ENCODE measurements at places on chromosomes 12 and 14.

DNA sequence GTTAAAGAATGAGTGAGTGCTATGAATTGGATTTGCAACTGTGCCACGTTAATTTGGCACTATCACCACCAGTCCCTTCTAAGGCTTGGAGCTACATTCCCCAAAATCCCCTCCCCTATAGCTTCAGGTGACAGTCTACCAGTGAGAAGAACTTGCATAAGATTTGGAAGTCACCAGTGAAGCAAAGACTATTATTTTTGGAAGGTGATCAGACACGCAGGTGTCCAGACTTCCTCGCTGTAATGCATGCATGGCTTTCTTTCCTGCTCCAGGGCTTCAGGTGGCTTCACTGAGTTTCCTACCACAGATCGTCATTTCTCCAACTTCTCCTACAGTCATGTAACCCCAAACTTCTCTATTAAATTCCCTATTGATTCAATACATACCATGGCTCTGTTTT lies 61.4 kb downstream of the SLC41A2 start:
- DNase-seq = no peak

DNA sequence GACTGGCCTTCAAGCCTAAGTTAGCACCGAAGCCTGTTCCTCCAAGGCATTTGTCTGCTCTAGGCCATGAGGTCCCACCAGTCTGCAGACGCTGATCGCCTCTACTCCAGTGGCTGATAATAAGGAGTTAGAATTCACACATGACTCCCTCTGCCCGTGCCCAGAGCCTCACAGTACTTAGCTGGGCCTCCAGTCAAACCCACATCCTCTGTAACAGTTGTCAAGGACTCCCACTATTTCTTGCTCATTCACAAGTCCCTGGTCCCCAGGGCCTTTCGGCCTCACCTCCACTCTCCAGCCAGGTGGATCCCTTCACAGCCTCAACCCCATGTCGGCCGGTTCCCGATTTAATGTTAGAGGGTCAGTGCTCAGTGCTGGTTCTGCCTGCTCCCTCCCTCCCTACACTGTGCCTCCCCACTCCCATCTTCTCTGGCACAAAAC lies 6.3 kb upstream of the KRT5 start:
- DNase-seq = no peak

GRCh38 chr14:48323665-48324064 lies 648.3 kb upstream of the MDGA2 start:
- no peak for DNase-seq

DNA sequence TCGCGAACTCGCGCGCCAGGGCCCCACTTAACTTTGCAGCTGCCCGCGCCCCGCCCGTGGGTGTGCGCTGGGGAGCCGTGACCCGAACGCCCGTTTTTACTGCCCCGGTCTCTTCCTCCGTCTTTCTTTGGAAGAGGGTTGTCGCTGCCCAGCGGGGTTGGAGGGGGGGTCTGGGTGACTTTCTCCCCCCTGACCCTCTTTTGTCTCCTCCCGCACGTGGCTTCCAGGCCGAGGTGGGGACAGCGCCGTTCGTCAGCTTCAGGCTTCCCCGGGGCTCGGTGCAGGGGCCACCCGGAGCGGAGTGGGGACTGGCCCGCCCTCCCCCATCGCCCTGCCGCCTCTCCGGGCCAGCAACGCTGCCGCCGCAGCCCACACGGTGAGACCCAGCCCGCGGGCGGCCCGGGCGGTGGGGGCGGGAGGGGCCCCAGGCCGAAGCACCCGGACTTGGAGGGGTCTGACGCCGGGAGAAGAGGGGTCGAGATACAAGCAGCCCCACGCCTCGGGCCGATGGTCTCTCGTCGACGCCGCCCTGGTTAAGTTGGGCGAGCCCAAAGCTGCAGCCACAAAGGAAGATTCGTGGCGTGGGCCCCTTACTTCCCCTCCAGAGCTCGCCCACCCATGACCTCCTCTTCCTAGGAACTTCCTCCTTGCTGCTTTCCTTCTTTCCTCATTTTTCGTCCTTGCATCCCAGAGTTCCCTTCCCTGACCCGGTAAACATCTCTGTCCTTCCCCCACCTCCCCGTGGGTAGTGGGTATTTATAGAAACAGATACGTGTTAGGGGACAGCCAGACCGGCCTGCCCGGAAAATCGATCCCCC lies 1.2 kb downstream of the DYRK2 start:
- peak; percentile 15 for DNase-seq

DNA sequence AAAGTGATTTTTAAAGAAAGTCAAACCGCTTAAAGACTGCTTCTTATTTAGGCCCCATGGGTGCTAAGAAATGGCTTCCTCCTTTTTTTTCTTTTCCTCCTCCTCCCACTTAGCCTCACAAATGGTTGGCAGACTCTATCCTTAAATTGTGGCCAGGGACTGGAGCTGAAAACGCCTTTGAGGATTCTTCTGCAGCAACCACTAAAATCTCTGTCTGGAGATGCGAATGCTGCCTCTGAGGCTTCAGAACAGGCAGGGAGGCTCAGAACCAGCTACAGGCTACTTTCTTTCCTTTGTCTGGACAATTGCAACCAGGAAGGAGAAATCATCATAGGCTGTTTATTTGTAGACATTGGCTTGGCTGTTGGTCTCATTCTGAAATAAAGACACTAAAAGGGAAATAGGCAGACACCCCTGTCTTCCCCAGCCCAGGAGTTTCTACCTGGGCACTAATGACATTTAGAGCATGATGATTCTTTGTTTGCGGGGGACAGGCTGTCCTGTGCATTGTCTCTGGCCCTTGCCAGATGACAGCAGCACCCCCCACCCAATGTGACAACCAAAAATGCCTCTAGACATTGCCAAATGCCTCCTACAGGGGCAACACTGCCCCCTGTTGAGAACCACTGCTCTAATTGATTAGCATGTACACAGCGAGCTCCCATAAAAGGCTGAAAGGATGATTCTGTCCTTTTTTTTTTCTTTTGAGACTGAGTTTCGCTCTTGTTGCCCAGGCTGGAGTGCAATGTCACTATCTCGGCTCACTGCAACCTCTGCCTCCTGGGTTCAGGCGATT lies 50.3 kb downstream of the MAP1LC3B2 start:
- DNase-seq = peak; percentile 32

GRCh38 chr12:6899837-6900519 lies 4.6 kb upstream of the LRRC23 start:
- DNase-seq = peak; percentile 28

DNA sequence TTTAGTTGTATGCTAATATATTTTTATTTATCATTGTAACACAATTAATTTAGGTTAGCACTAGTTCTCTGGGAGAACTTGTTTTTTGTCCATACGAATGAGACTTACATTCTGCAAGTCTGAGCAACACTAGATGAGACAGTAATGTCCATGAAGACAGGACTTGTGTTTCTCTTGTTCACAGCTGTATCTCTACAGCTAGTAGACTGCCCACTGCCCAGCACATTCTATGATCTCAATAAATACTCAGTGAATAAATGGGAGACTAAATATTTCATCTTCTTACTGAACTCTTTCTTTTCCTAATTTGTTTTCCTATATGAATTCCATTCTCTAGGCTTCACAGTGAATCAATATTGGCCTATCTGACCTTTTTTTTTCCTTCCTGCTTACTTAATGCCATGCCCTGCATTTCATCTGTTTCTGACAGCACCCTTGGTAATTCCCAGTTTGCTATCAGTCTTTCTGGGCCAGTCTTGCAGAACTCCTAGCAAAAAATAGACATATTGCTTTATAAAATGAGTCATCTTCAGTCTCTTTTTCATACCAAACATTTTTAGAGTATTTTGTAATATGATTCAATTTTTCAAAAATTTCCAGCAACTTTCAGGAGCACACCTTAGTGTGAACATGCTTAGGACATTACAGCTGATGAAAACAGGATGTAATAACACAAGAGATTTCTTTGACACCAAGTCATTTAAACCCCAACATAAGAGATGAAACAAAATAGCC lies 185.5 kb upstream of the ATP2B1 start:
- no peak for DNase-seq

DNA sequence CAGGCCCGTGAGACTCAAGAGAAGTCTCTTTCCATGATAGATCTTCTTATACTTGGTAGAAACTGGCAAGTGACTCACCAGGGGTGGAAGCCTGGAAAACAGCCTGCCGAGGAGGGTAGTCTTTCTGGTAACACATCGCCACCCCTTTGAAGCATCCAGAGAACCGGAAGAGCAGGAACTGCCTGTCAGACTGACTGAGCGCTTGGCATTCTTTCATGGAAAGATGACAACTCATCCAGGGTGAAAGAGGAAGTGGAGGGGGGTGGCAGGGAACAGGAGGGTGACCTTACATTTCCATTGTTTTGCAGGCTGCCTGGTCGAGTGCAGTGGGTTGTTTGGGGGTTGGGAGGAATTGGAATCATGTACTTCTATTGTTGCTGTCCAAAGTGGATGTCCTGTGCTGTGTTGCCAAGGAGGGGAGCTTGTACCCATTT lies 34.5 kb downstream of the PRKCH start:
- DNase-seq = peak; percentile 72

- no peak for DNase-seq
These were observed 15.2 kb upstream of the HSPA2 start for GRCh38 chr14:64525354-64525753.

DNA sequence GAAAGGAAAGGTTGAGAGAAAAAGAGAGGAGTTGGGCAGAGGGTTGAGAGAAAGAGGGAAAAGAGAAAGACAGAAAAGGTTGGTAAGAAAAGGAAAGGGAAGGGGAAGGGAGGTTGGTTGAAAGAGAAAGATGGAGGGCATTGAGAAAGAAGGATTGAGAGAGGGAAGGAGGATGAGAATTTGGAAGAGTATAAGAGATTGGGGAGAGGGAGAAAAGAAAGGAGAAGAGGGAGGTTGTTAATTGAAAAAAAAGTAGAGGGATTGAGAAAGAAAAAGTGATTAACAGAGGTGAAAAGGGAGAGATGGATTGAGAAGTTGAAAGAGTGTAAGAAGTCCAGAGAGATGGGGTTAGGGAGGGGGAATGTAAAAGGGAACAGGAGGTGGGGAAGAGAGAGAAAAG lies 21.5 kb upstream of the ERGIC2 start:
- DNase-seq = no peak

- DNase-seq = no peak
These were observed 15.5 kb upstream of the MGP start for GRCh38 chr12:14901228-14901562.

DNA sequence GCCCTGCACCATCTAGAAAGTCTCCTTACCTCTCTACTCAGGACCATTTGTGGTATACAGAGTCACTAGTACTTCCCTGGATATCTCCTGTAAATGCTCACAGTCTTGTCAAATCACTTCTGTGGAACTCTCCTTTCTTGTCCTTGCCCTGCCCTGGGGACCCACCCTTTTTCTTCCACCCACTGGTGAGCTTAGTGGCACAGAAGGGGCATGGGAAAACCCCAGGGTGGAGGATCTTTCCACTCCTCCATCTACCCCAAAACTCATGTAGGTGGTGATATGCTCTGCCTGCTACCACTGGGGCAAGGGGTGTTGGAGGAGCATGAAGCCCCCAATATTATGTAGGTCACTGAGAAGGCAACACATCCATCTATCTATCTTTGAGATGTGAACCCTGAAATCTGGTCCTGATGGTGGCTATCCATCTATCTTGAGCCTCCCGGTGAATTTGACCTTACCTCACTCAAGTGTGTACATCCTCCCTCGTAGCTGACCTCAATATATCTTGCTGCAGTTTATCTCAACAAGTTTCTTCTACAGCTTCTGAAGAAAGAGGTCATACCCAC lies 943 bp downstream of the TESPA1 start:
- no peak for DNase-seq

- no peak for DNase-seq
These were observed 24.9 kb downstream of the NAV3 start for GRCh38 chr12:77855548-77855947.

- no peak for DNase-seq
These were observed 43.5 kb downstream of the SYNE2 start for GRCh38 chr14:63896278-63896720.

DNA sequence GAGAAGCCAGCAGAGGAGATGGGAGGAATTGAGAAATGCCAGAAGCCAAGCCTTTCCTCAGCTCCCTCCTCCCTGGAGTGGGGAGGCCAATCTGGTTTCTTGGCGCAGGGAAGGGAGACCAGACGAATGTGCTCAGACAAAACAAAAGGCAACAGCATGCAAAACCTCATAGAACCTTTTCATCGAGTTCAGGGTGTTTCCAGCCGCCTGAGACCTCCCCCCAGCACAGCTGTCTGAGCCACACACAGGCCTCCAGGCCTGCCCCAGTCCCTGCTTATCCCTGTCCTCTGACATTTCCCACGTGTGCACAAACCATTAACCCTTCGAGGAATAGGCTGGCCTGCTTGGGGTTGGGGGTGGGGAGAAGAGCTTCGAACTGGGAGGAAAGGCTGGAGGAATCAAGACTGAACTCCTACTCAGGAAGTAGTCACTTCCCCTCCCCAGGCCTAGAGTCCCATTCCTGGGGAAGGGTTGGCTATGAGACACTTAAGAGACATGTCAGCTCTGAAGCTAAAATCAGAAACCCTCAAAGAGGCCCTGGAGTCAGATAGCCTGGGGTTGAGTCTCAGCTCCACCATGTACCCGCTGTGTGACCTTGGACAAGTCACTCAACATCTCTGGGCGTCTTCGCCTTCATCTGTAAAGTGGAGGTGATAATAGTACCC lies 10.7 kb downstream of the TBX3 start:
- no peak for DNase-seq

Measured in CD4-positive, alpha-beta T cell treated with Interleukin-15 for 4 hours (primary cell).